ENCODE measurements at places on chromosomes 7 and 10. TPM values are rescaled to one million over a fixed set of nuclear protein-coding genes. Genes with fewer than 3 reads are reported as not detected.

Gene TFEC
- total RNA-seq = not detected

Gene SLC29A3
- total RNA-seq = 1.3 TPM

Gene GSAP
- 12.9 TPM for total RNA-seq

Gene EPHB6
- 2.4 TPM for total RNA-seq

Gene MSS51
- total RNA-seq = 1.9 TPM

Gene SPDYE17
- total RNA-seq = not detected

Gene FKBP6
- total RNA-seq = not detected

Gene UPK3BL1
- total RNA-seq = 9.6 TPM

Gene COL1A2
- total RNA-seq = 2,752 TPM

Gene TCF7L2
- total RNA-seq = 13.8 TPM

Gene EPO
- total RNA-seq = not detected

Gene SPDYE5
- not detected for total RNA-seq

Gene SUMF2
- 218 TPM for total RNA-seq

Gene CLRN3
- total RNA-seq = not detected

Gene GALNT17
- total RNA-seq = not detected

Gene TMEM196
- total RNA-seq = not detected

Gene GIGYF1
- total RNA-seq = 20.6 TPM
